Activated CD4-positive, CD25-positive, alpha-beta regulatory T cell (primary cell): ENCODE measurements at places on chromosomes 4 and X.

- DNase-seq = no peak
Measured at GRCh38 chrX:112769034-112769433, 71.6 kb downstream of the AMOT start.

- DNase-seq = no peak
Measured at GRCh38 chr4:145034727-145035211, 63.2 kb downstream of the ANAPC10 start.

DNA sequence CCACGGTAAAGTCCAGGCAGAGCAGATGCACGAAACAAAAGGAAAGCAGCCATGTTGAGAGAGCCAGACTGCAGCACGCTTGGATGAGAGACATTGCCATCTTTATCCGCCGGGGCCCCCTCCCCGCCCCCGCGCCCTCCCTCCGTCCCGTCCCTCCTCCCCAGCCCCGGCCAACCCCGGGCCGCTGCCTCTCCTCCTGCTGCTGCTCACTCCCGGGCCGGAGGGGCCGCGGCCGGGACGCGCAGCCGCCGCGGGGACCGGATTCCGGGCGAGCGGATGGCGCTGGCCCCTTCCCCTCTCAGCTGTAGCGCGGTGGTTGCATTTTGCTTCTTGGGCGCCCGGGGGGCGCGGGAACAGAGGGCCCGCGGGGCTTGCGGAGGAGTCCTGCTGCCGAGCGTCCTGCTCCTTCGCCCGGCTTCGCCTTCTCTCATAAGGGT lies 542 bp downstream of the RNF150 start:
- DNase-seq = no peak

DNA sequence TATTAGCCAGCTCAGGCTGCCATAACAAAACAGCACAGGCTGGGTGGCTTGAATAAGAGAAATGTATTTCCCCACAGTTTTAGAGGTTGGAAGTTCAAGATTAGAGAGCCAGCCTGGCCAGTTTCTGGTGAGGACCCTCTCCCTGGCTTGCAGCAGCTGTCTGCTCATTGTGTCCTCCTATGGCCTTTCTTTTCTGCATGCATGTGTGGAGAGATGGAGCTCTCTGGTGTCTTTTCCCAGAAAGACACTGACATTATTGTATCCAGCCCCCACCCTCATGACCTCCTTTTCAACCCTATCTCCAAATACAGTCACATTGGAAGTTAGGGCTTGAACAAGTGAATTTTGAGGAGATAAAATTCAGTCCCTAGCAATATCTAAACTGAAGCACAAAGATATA lies 263.8 kb upstream of the PABPC4L start:
- DNase-seq = no peak

- DNase-seq = no peak
Measured at GRCh38 chrX:152822383-152823086, 8.0 kb downstream of the CETN2 start.
